Sigmoid colon (tissue), 7 donors: ENCODE measurements at places on chromosomes 7 and 10. TPM values are rescaled to one million over a fixed set of nuclear protein-coding genes. Genes with fewer than 3 reads are reported as not detected.

Gene CYP3A5
- 2.2 TPM for total RNA-seq

Gene ANKRD7
- 2.5 TPM for total RNA-seq

DNA sequence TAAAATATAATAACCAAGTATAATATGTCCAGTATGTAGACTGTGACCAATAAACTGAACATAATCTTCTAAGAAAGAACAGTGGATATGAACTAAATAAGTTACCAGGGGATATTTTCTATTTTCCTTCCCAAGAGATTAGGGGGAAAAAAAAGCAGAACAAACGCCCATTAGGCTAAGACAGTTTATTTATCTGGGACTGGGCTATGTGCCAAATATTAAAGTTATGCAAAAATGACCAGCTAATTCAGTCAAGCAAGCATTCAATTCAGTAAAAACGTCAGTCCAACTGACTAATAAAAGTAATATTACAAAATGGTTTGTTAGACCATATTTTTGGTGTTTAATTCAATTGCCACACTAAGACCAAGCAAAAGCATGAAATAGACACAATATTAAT lies 122.2 kb downstream of the TSPAN12 start:
- DNase-seq = no peak

DNA sequence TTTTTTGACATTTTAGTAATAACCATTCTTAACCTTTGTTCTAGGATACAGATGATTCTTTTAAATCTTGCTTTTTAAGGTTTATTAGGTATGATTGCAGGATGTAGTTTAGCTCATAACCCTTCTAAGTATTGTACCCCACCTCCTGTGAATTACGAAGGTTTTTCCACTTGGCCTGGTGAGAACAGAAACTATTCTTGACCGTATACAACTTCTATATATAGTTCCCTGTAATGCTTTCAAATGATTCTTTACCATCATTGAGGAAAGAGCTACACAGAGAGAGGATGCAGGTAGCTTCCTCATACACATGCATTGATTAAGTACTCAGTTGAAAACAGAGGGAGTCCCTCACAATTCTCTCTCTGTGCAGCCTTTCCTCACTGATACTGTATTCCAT lies 86.3 kb downstream of the PALS2 start:
- DNase-seq = no peak

Gene C10orf67
- total RNA-seq = not detected

Gene SPAM1
- not detected for total RNA-seq

Gene BTRC
- 12.8 TPM for total RNA-seq

GRCh38 chr7:66152371-66153191 lies 37.9 kb downstream of the CRCP start:
- DNase-seq = no peak

DNA sequence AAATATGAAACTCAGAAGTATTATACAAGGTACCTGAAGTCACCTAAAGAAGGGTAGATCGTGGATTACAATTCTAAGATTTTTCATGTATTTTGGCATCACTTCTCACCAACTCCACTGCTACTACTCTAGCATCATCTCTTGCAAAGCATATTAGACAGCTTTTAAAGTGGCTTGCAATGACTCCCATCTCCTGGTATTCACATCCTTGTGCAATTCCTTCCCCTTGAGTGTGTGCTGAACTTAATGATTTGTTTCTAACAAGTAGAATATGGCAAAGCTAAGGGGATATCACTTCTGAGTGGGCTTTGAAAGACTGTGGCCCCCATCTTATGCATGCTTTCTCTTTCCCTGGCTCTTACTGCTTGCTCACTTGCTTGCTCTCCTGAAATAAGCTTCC lies 280.2 kb downstream of the SNX13 start:
- DNase-seq = no peak
